Renal cortex interstitium (tissue), 15 donors: ENCODE measurements at places on chromosomes 5 and 9.

- DNase-seq: no peak
These were observed 56.8 kb downstream of the ANGPTL2 start for GRCh38 chr9:127065592-127065991.

DNA sequence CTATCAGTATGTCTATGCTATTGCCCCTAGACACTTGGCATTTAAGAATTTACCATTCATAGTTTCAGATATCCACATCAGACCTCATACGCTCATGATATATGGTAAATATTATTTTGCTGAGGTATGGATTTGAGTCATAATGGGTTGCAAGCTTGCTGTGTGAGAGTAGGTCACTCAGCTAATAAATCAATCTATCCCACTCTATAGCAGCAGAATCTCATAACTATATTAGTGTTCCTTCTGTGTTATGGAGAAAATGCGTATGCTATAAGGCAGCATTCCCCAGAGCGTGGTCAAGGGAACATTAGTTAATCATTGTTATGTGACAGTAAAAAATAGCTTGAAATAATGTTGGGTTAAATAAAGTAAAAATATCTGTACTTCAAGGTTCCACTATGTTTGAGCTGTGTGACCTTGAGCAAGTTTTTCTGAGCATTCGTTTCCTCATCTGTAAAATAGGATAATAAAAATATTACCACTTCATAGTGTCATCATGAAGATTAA, 7.7 kb downstream of the TRIM32 start:
- DNase-seq: no peak

DNA sequence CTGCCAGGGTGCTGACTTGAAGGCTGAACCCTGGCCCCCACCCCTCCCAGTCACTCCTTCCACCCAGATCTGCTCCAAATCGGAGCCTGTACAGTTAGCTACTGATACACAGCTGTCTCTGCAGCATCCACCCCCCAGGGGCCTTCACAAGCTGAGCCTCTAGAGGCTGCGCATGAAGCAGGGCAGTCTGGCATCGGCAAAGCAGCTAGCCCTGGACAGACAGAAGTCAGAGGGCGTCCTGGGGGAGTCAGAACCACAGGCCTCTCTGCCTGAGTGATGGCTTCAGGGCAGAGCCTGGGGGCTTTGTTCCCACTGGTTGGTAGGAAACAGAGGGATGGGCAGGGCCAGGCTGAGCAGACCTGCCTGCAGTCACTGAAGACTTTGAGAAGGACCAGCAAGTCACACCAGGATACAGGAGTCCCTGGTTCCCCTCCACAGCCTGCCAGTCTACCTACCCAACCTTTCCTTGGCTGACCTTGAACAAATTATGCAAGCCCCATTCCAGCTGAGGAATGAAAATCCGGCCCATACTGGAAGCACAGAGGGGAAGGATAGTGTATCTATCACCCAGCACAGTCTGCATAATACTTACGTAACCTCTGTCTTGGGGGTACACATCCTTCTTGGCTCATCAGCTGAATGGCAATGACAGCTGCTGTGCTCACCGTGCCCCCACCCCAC, 8.8 kb downstream of the VDAC1 start:
- DNase-seq: no peak

GRCh38 chr5:139197710-139198669, at the start of gene SIL1:
SIL1 (minus strand) TSS chr5:139198368; CDS start chr5:139127843, 70,525 bp downstream.
- DNase-seq: peak; percentile 92

- DNase-seq: no peak
These were observed 1.0 kb downstream of the BASP1 start for GRCh38 chr5:17218353-17219005.

DNA sequence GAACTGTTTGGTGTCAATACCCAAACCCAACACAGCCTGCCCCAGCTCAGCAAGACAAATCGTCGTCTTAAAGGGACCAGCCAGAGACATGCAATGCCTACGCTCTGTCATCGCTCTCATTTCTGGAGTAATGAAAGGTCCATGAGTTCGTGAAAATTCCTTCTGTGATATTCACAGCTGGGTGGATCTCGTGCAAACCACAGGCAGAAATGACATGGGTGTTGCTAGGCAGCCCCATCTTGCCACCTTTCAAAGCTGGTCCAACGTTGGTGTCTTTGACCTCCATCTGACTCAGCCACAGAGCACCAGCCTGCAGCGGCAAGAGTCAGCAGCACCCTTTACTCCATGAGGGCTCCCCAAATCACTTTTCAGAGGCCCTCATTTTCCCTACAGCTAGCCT, 215.3 kb downstream of the SLIT3 start:
- no peak for DNase-seq

DNA sequence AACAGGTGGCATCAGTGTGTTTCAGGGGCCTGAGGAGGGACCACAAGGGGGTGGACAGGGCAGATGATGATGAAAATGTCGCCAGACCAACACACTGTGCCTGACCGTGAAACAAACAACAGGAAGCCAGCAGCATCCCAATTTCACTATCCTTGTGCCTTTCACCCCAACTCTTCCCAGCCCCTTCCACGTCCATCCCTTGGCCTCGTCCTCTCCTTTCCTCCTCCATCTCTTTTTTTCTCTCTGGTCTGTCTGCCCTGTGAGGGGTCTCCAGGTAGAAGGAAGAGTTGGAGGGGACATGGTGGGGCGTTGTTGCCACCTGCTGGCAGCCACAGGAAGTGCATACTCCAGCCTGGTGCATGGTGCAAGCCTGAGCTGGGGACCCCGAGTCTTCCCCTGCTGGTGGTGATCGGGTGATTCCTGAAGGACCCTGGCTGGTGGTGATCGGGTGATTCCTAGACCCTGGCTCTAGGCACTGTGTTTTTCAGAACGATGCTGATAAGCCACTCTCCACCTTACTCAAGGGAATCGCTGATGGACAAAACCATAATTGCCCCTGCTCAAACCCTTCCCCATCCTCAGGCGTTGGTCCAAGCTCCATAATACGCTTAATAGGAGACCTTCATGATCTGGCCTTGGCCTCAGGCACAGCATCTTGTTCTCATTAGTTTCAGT, 21.7 kb upstream of the NSD1 start:
- DNase-seq: no peak

- DNase-seq: no peak
These were observed 339.7 kb downstream of the RAB3C start for GRCh38 chr5:58922461-58923171.
